Fibroblast of skin of scalp (primary cell): ENCODE measurements at places on chromosomes 1 and 21.

DNA sequence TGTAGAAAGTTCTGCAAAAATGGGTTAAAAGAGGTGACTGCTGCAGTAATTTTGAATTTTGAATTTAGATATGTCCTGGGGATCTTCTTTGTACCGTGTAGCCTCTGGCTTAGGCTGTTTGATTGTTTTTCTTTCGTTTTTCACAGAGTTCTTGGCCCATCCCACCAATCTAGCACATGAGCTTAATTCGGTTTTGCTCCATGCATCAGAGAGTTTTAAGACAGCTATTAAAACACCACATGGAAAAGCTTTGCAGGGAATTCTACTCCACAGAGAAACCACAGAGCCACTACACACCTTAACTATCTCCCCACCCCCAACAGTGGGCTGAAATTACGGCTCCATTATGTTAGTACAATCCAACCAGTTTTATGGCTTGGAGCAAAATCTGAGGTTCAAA, 25.5 kb downstream of the SPAG17 start:
- DNase-seq, result peak; percentile 26

- DNase-seq, result no peak
These were observed 6.3 kb downstream of the ITSN1 start for GRCh38 chr21:33648555-33648954.

DNA sequence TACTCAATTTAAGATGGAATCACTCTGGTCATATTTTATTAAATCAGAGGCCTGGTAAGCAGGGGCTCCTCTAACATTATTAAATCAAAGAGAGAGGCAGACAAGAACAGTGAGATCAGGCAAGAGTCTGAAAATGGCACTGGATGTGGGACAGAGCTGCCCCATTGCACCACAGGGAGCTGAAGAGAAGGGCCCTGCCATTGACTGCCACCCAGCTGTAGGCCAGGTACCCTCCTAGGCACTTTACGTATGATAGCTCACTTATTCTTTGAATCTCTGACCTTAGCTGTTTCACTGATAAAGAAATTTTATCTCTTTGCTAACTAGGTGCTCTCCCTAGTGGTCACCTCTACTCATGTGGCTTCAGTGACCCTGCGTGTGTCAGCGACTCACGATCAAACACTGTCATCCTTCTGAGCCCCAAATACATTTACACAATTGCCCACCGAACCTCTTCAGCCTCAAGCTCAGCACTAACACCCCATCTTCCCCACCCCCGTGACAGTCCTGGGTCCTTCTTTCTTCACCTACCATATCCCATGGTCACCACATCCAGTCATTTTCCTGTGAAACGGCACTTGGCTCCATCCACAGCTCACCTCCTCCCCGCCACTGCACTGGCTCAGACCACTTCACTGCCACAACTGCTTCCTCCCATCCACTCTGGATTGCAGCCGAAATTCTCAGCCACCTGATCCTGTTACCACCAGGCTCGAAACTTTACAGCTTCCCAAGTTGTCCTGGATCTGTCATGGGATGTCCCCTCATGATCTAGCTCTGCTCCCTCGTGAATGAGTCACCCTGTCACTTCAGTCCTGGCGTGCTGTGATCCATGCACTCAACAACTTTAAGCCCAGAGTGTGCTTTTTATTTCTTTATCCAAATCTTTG, 97.3 kb upstream of the SYT6 start:
- no peak for DNase-seq

- DNase-seq, result peak; percentile 5
These were observed at the start of gene PM20D1 for GRCh38 chr1:205849619-205850355. Gene PM20D1 (minus strand): TSS chr1:205850132. CDS start chr1:205850072, 60 bp downstream.

DNA sequence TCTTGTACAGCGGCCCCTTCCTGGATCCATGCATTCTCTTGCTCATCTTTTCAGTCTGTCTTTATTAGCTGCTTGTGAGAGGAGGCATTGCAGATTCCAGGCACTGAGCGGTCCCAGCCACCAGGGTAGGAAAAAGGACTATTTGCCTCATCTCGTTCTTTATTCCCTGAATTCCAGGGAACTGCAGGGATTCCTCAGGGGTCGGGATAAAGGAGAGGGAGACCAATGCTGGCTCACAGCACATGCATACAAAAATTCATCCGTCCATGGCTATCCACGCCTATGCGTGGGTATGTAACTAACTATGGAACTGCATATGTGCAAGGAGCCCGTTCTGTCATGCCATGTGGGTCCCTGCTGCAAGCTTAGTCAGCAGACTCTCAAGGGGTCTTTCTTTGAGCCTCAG, 879 bp upstream of the PLPPR5 start:
- DNase-seq, result no peak

DNA sequence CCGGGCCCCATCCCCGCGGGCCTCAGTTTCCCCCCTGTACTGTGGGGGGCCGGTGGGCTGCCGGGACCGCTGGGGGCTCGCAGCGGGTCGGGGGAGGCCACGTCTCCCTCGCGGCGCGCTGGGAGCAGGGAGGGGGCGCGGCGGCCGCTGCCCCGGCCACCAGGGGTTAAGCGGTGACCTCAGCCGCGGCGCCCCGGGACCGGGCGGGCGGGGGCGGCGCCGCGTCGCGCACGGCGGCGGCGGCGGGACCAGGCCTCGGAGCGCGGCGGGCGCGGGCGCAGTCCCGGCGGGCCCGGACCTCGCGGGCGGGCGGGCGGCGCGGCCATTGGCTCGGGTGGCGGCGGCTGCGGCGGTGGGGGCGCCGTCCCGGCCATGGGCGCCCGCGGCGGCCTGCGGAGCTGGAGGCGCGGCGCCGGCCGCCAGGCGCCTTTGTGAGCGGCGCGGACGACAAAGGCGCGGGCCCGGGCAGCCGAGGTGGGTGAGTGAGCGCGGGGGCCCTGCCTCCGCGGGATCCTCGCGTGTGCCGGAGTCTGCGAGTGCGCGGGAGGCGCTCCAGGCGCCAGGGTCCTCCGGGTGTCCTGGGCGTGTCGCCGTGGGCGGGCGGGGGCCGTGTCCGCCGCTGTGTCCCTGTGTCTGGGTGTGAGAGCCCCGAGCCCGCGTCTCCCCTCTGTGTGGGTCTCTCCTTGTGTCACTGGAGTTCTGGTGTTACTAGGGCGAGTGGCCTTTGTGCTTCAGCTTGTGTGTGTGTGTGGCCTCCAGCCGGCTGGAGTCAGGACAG, at the start of gene ARHGEF10L:
Gene ARHGEF10L, plus strand, starts transcription at position 222 of the 778 bp plus-strand sequence. CDS start 40,898 bp downstream, outside the sequence.
- peak; percentile 36 for DNase-seq

GRCh38 chr1:101704895-101705294, 291.8 kb downstream of the OLFM3 start:
- DNase-seq, result no peak
